ENCODE measurements at places on chromosomes 6 and 20.

DNA sequence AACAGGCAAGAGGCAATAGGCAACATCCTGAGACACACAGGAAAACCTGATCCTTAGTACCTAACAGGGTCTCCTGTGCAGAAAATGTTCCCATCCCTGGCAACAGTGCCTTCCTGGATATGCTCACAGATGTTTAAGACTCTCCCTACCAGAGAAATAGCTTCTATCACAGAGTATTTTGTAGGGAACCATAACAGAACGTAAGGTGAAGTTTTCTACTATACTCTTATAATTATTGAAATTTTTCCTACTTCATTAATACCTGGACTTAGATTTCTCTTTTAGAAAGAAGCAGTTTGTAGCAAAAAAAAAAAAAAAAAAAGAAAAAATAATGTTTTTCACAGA is 33.5 kb upstream of the LGSN start:
- DNase-seq = no peak

DNA sequence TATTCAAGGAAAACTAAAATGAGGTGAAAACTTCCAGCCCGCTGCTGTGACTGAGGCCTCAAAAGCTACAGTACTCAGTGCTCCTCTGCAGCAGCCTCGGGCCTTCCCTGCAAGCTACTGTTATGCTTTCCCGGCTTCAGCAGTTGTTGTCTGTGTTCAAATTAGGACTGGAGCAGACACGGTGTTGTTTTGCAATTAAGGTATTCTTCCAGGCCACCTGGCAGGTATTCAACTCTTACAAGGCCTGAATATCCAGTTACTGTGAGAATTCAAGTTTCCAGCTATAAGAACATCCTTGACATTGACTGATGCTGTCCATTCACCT is 10.7 kb downstream of the TXNDC5 start:
- no peak for DNase-seq

- no peak for DNase-seq
Observed at GRCh38 chr20:43751167-43752050, 24.6 kb upstream of the GTSF1L start.

DNA sequence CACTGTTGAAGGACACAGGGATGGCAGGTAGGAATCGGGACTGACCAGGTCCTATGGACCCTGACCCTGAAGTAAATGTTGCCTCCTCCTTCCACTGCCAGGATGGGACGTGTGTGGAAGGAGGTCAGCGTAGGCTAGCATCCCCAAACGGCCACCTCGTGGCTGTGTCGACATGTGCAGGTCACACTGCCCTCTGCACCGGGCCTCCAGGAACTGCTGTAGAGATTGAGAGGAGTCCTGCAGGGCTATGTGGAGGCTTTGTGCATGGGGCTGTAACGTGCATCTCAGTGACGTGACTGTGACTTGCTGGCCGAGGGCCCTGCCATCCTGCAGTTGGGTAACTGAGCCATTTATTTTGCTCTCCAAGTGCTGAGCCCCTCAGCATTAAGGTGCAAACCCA is 149.5 kb downstream of the PHACTR3 start:
- no peak for DNase-seq

- no peak for DNase-seq
Observed at GRCh38 chr6:6581054-6581453, 7.5 kb upstream of the LY86 start.

- DNase-seq = no peak
Observed at GRCh38 chr20:41398408-41398807, 31.8 kb upstream of the EMILIN3 start.

DNA sequence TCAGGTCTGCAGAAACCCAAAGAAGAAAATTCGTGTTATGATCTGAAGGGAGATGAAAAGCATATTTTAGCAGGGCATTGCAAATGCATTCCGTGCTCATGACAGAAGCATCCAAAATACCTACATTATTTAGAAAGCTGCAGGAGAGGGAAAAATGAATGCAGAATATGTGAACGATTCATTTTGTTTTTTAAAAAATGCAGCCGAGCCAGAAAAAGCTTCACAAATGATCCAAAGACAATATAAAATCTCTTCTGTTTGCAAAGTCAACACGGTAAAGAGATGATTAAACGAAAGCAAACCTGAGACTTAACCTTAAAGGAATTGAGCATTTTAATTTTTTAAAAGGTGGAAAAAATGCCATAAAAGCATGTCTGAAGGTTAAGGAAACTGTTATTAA is 136.1 kb upstream of the SULF2 start:
- DNase-seq = no peak

DNA sequence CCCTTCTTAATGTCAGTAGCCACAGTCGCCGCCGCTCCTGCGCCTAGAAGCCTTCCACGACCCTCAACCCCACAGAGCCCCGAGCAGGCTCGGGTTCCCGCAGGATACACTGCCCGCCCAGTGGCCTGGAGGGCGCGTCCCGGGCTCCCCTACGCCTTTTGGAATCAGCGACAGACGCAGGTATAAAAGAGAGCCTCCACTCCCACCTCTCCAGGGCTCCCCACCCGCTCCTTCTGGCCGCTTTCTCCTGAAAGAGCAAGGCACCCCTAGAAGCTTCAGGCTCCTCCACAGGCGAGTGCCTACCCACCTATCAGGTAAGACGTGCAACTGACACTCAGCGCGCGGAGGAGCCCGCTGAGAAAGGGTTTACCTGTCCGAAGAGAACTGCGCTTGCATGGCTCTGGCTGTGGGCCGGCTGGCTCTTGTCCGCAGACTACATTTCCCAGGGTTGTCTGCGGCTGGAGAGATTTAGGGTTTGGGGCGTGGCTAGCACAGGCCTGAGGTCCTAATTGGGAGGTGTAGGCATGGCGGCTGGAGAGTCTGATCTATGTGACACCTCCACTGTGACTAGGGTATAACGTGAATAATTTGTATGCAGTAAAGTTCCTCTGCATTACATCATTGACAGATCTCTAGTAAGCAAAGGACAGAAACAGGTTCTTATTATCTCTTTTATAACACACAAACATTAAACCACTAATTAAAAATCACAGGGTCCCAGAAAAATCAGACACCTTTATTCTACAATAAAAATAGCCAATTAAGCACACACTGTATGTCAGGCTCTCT is 13.5 kb upstream of the ZNF391 start:
- DNase-seq = peak; percentile 37

DNA sequence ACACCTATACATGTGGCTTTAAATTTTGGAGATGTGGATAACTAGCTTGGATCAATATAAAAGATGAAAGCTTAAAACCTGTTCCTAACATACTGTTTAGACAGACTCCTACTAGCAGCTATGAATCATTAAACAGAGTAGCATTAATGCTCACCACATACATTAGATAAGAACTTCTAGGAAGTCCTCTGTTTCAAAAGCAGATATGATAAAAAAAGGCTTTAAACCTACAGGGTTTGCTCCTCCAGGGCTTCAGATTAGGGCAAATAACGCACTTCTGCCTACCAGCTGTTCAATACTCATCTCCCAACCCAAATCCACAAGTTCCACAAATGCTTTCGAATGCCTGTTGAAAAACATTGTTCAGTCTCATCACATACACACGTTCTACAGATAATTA is 1.5 kb downstream of the REPS1 start:
- no peak for DNase-seq

DNA sequence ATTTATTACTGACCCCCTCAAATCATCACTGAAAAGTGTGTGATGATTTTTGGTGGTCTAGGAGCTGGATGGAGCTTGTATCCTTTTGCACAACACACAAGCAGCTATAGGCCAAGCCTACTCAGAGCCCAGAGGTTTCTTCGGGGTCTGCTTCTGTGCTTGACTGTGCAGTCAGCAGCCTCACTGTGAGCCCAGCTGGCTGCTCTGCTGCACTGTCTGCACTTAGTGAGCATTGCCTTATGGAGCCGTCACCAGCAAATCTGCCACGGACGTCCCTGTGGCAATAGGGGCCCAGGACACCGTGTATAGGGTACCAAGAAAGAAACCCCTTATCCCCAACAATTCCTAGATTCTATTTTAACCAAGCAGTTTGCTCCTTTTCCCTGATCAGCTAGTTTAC is 38.6 kb upstream of the GMPR start:
- no peak for DNase-seq

- no peak for DNase-seq
Observed at GRCh38 chr6:14119784-14120183, 2.2 kb downstream of the CD83 start.

GRCh38 chr6:113944701-113945100 is 26.2 kb downstream of the HDAC2 start:
- no peak for DNase-seq

GRCh38 chr6:43723737-43724295 is 36.2 kb upstream of the MRPS18A start:
- DNase-seq = peak; percentile 45

DNA sequence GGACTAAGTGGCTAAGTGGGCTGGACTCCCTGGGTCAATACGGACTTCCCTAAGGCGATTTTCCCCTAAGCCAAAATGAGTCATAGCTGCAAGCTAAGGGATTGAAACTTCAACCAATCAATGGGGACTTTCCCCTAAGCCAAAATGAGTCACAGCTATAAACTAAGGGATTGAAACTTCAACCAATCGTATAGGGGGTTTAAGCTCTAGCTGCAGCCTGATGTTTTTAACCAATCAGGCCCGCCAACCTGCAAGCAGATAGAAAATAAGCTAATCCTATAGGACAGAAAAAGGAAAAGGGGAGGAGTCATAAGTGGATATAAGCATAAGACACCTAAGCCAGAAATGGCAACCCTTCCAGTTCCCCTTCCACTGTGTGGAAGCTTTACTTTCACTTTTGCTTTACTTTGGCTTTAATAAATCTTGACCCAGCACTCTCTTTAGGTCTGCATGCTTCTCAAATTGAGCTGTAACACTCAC is 655.0 kb upstream of the HS3ST5 start:
- no peak for DNase-seq

DNA sequence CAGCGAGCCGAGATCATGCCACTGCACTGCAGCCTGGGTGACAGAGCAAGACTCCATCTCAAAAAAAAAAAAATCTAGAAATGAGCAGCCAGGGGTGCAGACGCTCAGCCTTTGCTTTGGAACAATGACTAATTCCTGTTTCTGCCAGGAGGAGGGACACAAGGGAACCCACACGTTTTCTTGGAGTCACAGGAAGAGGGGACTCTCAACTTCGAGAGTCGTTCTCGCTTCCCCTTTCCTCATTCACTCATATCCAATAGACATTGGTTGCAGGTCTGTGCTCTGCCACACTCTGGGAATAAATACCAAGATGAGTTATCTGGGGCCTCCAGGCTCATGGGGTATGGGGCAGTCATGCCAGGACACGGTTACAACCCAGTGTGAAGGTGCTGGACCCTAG is 91.5 kb upstream of the RREB1 start:
- DNase-seq = no peak

DNA sequence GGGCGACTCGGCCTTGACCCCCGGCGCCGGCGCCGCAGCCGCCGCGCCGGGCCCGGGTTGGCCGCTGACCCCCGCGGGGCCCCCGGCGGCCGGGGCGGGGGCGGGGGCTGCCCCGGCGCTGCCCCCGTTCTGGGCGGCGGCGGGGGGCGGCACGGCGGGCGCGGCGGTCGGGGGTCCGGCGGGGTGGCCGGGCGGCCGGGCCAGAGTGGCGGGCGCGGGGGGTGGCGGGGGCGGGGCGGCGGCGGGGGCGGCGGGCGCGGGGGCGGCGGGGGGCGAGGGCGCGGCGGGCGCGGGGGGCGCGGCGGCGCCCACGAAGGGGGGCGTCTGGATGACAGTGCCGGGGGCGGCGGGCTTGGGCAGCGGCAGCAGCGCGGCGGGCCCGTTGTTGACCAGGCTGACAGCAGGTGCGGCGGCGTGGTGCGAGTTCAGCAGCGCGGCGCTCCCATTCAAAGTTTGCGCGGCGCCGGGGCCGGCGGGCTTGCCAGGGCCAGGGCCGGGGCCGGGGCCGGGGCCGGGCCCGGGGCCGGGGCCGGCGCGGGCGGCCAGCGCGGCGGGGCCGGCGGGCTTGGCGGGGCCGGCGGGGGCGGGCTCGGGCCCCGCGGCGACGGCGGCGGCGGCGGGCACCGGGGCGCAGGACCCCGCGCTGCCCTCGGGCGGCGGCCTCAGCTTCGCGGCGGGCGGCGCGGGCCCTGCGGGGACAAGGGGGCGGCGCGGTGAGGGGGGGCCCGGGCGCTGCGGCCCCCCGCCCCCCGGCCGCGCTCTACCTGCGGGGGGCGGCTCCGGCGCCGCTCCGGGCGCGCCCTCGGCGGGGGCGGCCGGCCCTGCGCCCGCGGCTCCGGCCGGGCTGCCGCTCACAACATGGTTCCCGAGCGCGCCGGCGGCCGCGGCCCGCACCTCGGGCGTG is 659 bp downstream of the TAF4 start:
- no peak for DNase-seq

DNA sequence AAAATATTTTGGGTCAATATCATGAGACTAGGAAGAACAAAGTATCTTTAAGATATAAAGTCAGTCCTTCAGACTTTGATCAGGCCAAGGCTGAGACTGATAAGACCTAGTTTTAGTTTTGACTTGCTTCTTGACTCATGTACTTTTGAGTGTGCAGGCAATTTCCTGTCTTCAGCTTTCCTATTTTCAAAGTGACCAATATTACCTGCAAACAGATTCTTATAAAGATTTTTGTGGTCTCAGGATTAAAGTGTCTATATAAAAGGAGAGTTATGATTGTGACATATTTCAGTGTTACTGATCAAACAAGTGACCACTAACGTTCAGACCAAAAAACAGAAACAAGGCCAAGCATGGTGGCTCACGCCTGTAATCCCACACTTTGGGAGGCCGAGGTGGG is 36.0 kb upstream of the AKIRIN2 start:
- DNase-seq = no peak

- DNase-seq = no peak
Observed at GRCh38 chr6:41503827-41504465, 42.2 kb upstream of the FOXP4 start.

DNA sequence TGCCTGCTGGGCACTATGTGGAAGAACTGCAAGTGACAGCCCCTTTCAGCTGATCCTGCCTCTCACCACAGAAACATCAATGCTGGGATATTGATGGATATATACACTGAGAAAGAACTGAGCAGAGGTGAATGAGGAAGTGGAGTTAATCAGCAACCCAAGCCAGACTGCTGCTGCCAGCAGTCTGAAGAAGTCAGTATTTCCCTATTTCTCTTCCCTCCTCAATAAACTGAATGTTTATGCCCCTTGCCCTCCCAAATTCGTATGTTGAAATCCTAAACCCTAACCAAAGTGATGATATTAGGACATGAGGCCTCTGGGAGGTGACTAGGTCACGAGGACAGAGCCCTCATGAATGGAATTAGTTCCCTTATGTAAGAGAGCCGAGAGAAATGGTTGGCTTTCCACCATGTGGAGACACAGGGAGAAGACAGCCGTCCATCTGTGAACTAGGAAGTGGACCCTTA is 76.3 kb downstream of the CDK19 start:
- DNase-seq = no peak

DNA sequence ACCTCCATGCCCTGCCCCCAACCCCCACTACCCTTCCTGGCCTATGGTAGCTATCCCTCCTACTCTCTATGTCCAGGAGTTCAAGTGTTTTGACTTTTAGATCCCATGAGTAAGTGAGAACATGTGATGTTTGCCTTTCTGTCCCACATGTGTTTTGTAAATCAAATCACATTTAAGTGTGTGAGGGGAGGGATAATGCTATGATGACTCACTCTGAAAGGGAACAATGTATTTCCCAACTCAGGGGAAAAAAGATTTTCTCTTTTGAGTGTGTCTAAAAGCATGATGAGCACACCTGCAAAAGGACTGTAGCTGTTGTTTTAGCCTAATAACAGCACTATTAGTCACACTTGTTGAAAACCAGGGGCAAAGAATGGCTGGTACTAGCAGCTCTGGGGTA is 193.7 kb downstream of the GJA10 start:
- no peak for DNase-seq

Measured in activated T-helper 1 cell treated with anti-CD3 and anti-CD28 coated beads, Interleukin-2, amount 50 U/mL, for 16 hours (primary cell).